ENCODE measurements at places on chromosomes 1 and 21.

GRCh38 chr1:70387507-70387906, 23.6 kb upstream of the CTH start:
- no peak for DNase-seq

- DNase-seq = no peak
Measured at GRCh38 chr21:16194788-16195537, 465.2 kb downstream of the USP25 start.

- peak; percentile 35 for DNase-seq
Measured at GRCh38 chr1:31586376-31587327, 10.3 kb downstream of the TINAGL1 start.

- no peak for DNase-seq
Measured at GRCh38 chr1:181430015-181430885, 53.1 kb upstream of the CACNA1E start.

DNA sequence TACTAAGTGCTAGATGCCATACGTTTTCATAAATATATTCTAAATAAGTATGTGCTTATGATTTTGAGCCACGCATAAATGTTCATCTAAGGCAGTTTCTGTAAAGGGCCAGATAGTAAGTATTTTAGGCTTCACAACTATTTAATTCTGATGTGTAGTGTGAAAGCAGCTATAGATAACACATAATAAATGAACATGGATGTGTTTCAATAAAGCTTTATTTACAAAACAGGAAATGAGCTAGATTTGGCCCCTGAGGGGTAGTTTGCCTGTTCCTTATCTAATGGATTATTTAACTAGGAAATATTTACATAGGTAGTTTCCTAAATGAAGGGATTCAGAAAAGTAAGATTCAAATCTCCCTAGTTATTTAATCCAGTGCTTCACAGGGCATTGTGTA, 557.6 kb upstream of the PKN2 start:
- DNase-seq = no peak

All from suppressor macrophage (primary cell).